ENCODE measurements at places on chromosomes 6 and 20.

DNA sequence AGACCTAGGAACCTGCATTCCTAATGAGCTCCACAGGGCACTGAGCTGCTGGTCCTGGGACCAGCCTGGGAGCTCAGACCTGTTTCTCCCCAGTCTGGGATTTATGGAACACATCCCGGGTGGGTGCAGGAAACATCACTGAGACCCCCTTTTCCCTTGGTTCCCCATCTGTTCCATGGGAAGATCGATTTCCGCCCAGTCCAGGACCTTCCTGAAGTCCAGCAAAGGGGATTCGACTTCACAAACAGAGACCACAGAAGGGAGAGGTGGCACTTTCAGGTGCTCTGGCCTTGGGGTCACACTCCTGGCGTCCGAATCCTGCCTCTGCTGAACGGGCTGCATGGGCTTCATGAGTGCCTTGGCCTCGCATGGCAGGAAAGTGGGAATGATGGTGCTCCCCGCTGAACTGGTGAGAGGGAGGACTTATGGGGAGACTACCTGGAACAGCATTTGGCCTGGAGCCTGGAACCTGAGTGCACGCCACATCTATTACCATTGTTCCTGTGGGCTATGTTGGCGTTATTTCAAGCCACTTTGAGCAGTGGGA lies 296.3 kb downstream of the TAF4 start:
- no peak for DNase-seq

- DNase-seq: no peak
Measured at GRCh38 chr6:46891252-46891795, 30.4 kb downstream of the ADGRF5 start.

DNA sequence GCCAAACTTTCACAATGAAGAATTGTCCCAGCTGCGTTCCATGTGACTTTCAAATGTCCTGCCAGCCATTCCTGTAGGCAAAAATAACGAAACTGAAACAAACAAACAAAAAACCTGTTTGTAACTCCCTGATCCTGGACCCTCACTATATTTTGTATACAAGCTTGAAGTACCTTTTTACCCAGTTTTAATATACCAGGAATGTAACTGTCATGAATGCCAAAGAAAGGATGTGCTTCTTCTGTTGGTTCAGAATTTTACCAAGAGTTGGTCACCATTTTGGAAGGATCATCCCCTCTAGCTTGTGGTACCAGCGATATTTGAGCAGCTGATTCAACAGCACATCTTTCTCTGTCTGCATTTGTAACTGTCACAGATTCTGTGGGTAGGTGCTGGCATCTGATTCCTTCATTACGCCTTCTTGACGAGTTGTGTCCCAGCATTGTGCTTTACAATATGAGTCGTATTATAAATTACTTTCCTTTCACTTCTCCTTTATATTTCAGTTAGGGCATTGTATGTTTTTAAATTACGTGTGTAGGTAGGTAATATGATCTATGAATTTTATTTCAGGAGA lies 93.9 kb downstream of the DLGAP4 start:
- no peak for DNase-seq

DNA sequence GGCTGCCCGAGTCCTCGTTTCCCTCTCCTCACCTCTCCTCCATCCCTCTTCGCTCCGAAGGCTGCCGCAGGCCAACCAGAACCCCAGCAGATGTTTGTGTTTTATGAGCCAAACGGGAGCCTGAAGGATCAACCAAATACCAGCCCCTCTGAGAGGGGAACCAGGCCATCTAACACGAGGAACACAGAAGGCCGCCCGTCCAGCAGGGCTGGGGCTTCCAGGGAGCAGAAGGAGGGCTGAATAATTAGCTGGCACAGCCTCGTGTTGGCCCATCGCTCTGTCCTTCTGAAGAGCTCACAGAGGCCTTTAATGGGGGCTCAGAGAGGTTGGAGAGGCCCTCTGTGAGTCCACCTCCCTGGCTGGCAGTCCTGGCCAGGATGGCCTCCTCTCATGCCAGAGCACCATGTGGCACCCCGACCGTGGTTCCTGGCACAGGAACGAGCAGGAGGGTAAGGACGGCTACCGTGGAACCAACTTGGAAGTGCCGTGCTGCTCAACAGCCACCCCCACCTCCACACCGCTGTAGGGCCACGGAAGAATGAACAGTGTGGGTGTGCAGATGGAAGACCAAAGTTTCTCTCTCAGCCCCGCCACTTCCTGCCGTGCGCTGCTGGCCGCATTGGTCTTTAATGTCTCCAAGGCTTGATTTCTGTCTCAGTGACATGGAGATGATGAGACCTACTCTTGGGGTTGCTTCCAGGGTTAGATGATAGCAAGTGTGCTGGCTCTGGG lies 155.2 kb downstream of the SCML4 start:
- no peak for DNase-seq

DNA sequence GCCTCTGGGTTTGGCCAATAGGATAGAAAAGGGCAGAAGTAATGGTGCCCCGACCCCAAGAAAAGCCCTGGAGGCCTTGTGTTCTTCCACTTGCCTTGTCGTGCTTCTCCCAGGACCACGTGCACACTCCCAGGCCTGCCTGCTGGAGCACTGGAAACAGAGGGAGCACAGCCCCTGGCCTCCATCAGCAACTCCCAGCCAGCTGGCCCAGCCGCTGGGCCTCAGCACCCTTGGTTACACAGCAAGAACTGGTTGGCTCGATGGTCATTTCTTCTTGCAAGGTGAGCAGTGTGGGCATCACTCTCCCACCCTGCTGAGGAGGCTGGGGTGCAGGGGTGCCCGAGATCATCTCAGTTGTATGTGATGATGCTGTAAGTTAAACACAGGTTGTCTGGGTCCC lies 69.2 kb upstream of the CST7 start:
- DNase-seq: no peak

- DNase-seq: no peak
Measured at GRCh38 chr6:88823998-88824397, 139.4 kb downstream of the RNGTT start.

DNA sequence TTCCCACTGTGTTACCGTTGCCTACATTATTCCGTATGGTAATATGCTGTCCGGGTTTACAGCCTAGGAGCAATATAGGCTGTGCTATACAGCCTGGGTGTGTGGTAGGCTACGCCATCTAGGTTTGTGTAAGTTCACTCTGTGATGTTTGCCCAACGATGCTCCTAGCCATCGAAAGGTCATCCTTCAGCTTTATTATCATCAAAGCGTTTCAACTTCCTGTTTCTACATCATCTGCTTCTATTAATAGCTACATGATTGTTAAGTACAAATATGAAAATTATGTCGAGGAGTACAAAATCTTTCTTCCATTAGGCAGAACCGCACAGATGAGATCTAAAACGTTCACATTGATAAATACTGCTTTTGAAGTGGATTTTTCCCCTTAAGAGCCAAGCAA lies 69.9 kb downstream of the PPP1R14C start:
- no peak for DNase-seq

DNA sequence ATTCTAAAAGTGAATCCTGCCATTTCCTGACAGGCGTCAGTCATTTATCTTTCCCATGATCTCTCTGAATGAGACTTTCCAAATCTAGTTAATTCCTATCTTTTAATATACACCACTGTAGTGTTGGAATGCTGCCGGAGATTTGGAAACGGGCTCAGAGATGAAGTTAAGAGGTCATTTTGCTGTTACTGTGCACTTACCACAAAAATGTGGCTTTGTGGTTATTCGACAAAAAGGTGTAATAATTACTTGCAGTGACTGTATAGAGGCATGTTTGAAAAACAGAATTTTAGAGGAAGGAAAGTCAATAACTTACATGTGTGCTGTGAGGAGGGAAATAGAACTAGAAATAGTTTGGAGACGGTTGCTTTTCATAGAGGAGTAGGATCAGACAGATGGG lies 460.2 kb upstream of the BTBD3 start:
- DNase-seq: no peak

DNA sequence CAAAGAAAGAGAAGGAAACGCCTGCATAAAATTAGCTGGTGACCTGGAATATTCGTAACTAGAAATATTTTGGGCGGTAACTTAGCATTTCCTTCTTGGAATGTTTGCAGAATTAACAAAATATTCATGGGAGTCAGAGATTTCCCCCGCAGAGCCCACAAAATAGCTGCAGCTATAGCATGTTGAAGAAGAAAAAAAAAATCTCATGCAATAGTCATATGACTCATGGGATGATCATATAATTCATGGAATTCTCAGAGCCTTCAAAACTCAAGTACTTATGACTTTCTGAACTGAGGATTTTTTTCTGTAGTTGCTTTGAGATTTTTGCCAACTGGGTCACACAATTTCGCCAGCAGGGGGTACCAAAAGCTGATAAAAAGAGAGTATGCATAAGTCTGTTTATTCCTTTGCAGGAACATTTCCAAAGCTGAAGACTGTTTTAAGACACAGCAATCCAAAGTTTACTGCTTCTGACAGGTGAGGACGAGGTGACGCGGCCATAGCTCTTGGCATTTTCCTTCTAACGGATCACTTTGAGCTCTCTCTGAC lies 586.0 kb upstream of the CHD6 start:
- no peak for DNase-seq

DNA sequence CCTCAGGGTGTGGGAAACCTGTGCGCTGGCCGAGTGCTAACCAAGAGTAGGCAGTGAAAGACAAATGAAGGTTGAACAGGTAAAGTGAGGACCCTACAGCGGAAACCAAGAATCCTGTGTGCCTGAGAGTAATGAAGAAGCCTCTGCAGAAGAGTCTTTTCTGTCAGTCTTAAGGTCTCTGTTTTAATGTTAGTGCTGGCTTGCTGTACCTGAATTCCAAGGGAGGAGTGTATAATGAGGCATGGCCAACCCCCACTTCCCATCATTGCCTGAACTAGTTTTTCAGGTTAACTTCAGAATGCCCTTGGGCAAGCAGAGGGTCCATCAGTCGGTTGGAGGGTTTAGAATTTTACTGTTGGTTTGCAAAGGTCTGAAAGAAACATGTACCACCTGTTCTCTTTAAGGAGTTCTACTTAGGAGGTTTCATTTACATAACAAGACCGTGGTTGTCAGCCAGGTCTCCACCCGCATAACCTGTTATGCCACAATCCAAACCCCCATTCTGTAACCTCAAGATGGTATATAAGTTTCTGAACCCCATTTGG lies 589 bp upstream of the PDCD2 start:
- DNase-seq: no peak

DNA sequence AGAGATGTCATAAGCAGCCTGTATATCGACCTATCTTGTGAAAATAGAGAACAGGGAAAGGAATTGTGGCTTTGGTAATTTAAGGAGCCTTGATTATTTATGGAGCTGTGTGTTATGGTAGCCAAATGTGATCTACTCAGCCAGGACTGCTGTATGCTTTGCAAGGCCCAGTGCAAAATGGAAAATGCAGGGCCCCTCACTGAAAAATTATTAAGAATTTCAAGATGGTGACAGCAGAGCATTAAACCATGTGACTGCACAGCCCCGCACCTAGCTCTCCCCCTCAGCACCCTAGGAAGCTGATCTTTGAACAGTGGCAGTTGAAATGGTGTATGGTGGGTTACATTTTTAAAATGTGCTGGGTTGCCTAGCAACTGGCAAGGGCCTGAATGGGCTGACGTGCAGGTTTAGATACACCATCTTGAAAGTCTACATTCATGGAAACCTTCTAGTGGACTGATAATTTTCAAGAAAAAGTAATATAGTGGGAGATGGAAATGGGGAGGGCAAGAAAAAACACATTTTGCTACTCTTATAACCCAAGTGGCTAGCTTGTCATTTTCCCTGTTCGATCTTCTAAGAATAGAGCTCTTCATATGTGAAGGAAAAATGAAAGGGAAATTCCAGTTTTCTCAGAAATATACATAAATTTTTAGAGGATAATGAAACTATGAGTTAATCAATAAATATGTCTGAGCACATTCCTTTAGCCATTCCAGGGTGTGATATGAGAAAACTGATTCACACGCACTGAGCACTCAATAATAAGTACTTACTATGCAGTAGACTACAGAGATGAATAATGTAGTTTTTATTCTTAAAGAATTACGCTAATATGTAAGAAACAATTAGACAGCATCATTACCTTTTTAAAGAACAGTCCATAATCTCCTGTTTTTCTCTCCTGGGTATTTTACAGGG lies 208.0 kb downstream of the ARHGAP18 start:
- no peak for DNase-seq

GRCh38 chr6:11756292-11756691 lies 22.3 kb downstream of the ADTRP start:
- no peak for DNase-seq

DNA sequence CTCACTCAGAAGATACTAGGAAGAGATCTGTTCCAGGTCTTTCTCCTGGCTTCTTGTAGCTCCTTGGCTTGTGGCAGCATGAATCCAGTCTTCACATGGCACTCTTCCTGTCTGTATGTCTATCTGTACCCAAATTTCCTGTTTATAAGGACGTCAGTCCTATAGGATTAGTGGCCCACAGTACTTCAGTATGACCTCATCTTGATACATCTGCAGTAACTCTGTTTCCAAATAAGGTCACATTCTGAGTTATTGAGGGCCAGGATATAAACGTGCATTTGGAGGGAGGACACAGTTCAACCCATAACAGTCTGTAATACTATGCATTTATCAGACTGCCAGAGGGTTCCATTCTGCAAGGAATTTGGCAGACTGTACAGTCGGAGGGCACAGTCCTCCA lies 57.6 kb upstream of the DYNLRB1 start:
- DNase-seq: no peak

DNA sequence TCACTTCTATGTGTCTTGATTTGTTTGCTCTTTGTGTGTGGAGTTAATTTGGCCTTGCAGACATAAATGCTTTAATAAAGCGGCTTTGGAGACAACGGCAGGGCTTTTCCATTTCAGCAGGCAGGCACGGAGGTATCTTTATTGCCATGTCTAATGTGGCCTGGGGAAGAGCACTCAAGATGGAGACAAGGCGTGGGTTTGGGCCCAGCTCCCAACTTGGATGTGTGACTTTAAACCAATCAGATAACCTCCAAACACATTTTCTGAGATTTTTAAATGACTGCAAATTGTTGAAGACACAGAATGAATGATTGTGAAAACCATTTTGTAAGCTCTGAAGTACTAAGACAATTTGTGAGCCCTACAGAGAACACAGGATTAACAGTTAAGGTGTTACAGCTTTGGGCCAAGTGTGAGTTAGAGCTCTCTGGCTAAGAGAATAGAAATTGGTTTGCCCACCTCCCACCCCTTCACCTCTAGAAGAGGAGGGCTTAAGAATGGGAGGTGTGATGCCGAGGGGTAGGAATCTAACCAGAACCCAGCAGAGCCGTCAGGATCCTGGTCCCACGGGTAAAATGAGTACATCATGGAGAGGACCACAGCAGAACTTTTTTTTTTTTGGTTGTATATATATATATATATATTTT lies 9.0 kb downstream of the DYNLT1 start:
- DNase-seq: no peak

DNA sequence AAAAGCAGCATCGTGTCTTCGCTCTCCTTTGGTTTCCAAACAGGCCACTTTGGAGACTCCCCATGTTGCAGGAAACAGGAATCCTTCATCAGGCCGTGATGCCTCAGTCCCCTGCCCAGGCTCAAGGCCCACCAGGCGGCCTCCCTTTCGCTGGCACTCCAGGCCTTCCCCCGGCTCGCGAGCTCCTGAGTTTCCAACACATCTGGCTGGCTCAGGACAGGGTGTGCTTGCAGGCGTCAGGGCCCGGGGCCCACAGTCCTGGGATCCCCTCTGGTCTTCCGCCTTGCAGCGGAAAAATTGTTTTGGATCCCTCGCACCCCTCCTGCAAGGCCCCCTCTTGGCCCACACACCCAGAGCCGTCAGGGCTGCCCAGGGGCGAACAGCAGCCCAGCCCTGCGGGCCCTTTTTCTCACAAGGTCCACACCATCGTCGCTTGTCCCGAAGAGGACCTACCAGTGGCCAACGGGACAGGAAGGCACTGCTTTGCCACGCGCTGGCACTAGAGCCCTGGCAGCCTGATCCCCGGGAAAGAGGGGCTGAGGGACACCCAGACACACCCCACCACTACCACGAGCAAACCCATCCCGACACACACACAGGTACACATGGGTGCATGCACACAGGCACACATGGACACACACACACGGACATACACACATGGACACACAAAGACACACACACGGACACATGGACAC lies 1930.9 kb upstream of the DEFB115 start:
- no peak for DNase-seq

All from coronary artery (tissue), 2 donors.